ENCODE measurements at places on chromosomes 12 and 14. TPM values are rescaled to one million over a fixed set of nuclear protein-coding genes. Genes with fewer than 3 reads are reported as not detected.

Gene SMCO2
- polyA plus RNA-seq: not detected

- no peak overlapping the region for H3K4me3 ChIP-seq
- H3K4me1 ChIP-seq: no peaks in the 10 kb centered on the region
- no peak overlapping the region for H3K27ac ChIP-seq
- no peaks in the 10 kb centered on the region for H3K36me3 ChIP-seq
- no peaks in the 10 kb centered on the region for H3K27me3 ChIP-seq
Observed at GRCh38 chr14:44041700-44042099, 465.4 kb downstream of the FSCB start.

Gene BORCS5
- polyA plus RNA-seq: 15.7 TPM

- no peak overlapping the region for H3K4me3 ChIP-seq
- no peaks in the 10 kb centered on the region for H3K36me3 ChIP-seq
- peak overlapping the region; percentile 92 for H3K27ac ChIP-seq
- no peak for DNase-seq
- peaks cover 29% of the 10 kb centered on the region for H3K4me1 ChIP-seq
Observed at GRCh38 chr12:9636150-9636850, 28.6 kb upstream of the KLRB1 start.

DNA sequence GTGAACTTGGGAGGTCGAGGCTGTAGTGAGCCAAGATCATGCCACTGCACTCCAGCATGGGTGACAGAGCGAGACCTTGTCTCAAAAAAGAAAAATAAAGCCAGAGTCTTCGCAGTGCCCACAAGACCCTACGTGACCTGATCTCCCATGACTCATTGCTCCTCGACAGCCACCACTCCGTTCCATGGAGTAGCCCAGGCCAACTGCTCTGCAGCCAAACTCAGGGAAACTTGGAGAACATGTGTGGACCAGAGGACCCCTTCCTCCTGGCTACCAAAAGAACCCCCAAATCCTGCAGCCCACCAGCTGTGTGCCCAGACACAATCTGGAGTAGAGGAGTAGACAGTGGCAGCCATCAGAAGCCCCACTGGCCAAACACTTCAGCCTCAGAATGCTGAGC is 32.1 kb upstream of the PPP2R5C start:
- peaks cover 44% of the 10 kb centered on the region for H3K4me1 ChIP-seq
- no peak overlapping the region for H3K4me3 ChIP-seq
- no peaks in the 10 kb centered on the region for H3K36me3 ChIP-seq
- no peaks in the 10 kb centered on the region for H3K27me3 ChIP-seq
- peak overlapping the region; percentile 96 for H3K27ac ChIP-seq

Gene ADAMTS20
- polyA plus RNA-seq: not detected

DNA sequence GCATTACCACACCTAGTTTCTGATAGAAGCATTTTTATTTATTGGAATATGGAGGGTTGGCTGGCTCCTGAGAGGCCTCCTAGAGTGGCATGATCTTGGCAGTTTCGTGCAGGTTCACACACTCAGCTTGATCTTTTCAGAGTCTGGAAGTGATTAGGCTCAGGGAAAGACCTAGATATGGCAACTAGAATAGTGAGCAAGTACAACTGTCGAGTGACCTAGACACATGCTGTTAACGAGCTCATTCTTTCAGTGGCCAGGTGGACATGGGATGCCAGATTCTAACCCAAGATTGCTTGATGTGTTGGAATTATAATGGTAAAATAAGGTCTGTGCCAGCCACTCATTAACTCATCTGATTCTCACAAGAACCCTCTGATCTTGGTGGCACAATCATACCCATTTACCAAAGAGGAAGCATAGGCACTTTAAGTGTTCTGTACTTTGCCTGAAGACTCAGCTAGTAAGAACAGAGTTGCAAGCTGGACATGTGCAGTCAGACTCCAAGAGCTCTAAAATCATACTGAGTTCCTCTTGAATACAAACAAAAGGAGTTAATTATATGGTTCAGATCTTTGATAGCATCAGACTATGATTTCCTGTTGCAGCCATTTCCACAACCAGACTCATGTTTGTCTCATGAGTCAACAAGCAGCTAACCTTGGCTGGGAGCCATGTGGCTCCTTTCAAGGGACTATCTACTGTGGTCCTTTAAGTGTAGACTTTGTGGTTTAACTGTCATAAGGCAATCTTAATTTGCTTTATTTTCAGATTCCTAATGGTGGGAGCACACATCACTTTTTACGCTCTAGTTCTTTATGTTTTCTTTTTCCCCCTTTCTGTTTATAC is 144.2 kb downstream of the PLEKHA5 start:
- H3K4me3 ChIP-seq: peak overlapping the region; percentile 5
- DNase-seq: peak; percentile 49
- H3K36me3 ChIP-seq: no peaks in the 10 kb centered on the region
- no peak overlapping the region for H3K27ac ChIP-seq
- no peaks in the 10 kb centered on the region for H3K27me3 ChIP-seq

GRCh38 chr14:105589161-105589925 is 63.0 kb downstream of the TMEM121 start:
- no peak overlapping the region for H3K4me3 ChIP-seq
- no peaks in the 10 kb centered on the region for H3K36me3 ChIP-seq
- no peak overlapping the region for H3K27ac ChIP-seq
- no peaks in the 10 kb centered on the region for H3K27me3 ChIP-seq

- no peak overlapping the region for H3K27ac ChIP-seq
- no peaks in the 10 kb centered on the region for H3K4me1 ChIP-seq
- no peak overlapping the region for H3K4me3 ChIP-seq
- no peaks in the 10 kb centered on the region for H3K36me3 ChIP-seq
- H3K27me3 ChIP-seq: no peaks in the 10 kb centered on the region
Observed at GRCh38 chr14:78530078-78530477, 359.9 kb downstream of the NRXN3 start.

DNA sequence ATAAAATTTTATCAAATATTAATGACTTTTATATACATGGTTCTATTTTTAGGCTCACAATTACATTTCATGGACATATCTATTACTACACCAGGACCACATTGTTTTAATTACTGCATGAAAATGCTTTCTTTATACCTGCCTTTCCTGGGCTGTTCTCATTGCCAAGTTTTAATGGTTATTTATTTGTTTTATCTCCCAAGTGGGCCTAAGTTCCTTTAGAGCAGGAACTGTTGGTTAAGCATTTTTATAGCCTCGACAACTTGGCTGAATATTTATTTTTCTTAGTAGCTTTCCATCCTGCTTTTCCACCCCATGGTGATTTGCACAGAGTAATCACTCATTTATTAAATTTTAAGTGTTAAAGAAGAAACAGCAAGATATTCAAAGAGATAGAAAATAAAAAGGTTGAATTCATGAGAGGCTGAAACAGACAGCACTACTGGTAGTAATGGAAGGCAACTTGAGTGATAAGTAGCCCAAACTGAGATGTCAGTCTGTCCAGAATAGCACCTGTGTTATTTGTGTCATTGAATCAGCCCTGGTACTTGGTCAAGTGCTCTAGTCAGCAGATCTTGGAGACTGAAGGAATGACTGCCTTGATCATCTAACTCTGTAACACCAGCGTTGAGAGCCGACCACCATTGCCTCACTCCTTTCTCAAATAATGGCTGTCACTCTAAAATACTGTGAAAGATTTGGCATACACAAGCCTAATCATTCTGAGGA is 119.1 kb upstream of the EGLN3 start:
- no peak for DNase-seq
- no peaks in the 10 kb centered on the region for H3K36me3 ChIP-seq
- H3K4me3 ChIP-seq: no peak overlapping the region
- H3K27ac ChIP-seq: no peak overlapping the region
- H3K4me1 ChIP-seq: no peaks in the 10 kb centered on the region

Gene RPGRIP1
- not detected for polyA plus RNA-seq

Gene CIDEB
- polyA plus RNA-seq: 8.6 TPM

DNA sequence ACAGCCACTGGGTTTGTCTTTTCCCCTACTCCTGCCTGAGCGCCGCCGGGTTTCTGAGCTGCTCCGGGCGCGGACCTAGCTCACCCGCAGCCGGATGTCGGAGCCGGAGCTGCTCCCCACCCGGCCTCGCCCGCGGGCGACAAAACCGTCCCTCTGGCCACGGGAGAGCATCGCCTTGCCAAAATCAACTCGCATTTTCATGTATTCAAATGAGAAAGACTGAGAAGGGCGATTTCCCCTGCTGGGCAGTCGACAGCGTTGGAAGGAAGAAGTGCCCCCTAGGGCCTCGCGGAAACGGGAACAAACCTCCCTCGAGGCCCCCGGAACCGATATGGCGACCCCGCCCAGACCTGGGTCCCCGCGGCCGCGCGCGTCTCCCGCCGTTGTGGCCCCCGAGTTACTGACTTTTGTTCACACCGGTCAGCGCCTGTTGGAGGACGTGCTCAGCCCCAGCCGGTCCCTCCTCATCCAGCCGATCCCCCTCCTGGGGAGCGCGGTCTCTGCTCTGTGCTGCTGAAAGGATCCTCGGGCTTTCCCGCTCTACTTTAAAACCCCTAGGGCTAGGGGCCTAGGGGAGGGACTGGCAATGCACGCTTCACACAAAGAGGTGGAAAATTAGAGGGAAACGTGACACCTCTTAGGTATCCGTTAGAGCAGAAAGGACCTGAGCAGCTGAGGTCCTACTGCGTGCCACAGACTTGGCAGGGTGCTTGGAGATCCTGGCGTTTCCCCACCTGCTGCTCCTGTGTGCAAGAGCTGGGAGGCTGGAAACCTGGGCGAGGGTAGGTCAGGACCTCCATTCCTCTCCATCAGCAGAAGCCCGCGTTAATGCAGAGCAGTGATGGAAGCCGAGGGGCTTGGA is 4.3 kb downstream of the TTC6 start:
- H3K27ac ChIP-seq: no peak overlapping the region
- H3K4me1 ChIP-seq: peaks cover 33% of the 10 kb centered on the region
- peaks cover 6% of the 10 kb centered on the region for H3K36me3 ChIP-seq
- H3K4me3 ChIP-seq: peak overlapping the region; percentile 41
- H3K27me3 ChIP-seq: peaks cover 61% of the 10 kb centered on the region
- no peak for DNase-seq

Gene MANSC4
- polyA plus RNA-seq: not detected

GRCh38 chr12:22459838-22460490 is 84.4 kb downstream of the C2CD5 start:
- no peaks in the 10 kb centered on the region for H3K27me3 ChIP-seq
- H3K27ac ChIP-seq: no peak overlapping the region
- peaks cover 4% of the 10 kb centered on the region for H3K36me3 ChIP-seq
- no peak overlapping the region for H3K4me3 ChIP-seq

GRCh38 chr14:76955575-76956315 is 72.8 kb downstream of the IRF2BPL start:
- H3K27me3 ChIP-seq: no peaks in the 10 kb centered on the region
- DNase-seq: peak; percentile 68
- peak overlapping the region; percentile 86 for H3K4me3 ChIP-seq
- H3K27ac ChIP-seq: peak overlapping the region; percentile 93

DNA sequence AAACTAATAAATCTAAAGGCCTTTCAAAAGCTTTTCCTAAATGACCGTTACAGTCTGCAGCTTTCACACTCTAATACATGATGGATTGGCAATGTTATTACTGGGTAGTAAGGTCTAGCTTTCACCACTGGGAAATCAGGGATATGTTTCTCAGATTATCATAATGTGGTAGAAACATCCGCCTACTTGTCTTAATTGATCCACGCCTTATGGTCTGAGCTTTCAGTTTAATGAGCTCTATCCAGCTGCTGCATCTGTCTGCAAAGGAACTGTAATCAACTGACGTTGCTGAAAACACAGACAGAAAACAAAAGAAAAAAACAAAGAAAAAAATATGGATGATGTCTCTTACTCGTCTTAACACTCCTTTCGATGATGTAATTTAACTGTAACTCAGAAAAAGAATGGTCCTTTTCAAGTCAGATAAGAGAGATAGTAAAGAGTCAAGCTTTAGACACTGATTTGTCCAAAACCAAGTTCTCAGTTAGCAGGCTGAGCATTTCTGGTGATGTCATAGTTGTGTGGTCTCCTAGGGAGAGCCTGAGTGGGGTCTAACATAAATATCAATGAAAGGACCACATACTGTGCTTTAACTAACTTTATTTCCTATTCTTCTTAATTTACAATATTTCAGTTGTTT is 85.9 kb downstream of the C2CD5 start:
- peaks cover 38% of the 10 kb centered on the region for H3K36me3 ChIP-seq
- no peaks in the 10 kb centered on the region for H3K27me3 ChIP-seq
- H3K4me3 ChIP-seq: no peak overlapping the region
- no peaks in the 10 kb centered on the region for H3K4me1 ChIP-seq

GRCh38 chr14:64238631-64239030 is 55.5 kb downstream of the ESR2 start:
- H3K4me1 ChIP-seq: peaks cover 5% of the 10 kb centered on the region
- H3K27ac ChIP-seq: no peak overlapping the region
- peaks cover 12% of the 10 kb centered on the region for H3K27me3 ChIP-seq
- H3K36me3 ChIP-seq: peaks cover 4% of the 10 kb centered on the region

Gene PGF
- not detected for polyA plus RNA-seq

DNA sequence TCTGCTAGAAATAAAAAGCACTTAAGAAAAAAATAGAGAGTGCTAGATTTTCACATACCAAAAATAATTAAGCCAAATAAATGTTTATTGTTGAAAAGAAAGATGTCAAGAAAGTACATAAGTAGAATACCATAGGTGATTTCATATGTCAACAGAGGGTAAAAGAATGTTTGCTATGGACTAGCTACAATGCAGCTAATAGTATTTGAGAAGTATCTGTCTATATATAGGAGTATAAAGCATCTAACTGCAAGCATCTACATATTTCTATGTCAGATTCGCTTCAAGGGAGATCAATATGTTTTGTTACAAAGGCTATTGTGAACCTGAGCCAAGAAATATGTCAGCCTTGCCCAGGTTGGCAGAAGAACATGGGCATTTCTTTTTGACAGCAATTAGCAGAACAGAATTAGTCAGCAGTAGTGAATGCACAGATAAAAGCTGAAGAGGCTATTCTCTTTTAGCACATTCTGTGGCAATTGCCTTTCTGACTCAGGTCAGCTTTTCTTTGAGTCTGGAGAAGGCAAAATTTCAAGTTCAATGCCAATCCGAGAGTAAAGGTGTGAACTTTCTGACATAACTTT is 140.1 kb downstream of the ALG10B start:
- DNase-seq: no peak
- no peaks in the 10 kb centered on the region for H3K4me1 ChIP-seq
- no peak overlapping the region for H3K4me3 ChIP-seq
- H3K27me3 ChIP-seq: no peaks in the 10 kb centered on the region
- H3K36me3 ChIP-seq: no peaks in the 10 kb centered on the region
- H3K27ac ChIP-seq: no peak overlapping the region

Gene TSPAN11
- not detected for polyA plus RNA-seq

Gene CD69
- polyA plus RNA-seq: 248 TPM

Gene OR6C2
- not detected for polyA plus RNA-seq

GRCh38 chr12:103547929-103548328 is 39.1 kb upstream of the STAB2 start:
- H3K27me3 ChIP-seq: peaks cover 5% of the 10 kb centered on the region
- no peak overlapping the region for H3K27ac ChIP-seq
- H3K4me3 ChIP-seq: no peak overlapping the region
- DNase-seq: no peak

- no peaks in the 10 kb centered on the region for H3K27me3 ChIP-seq
- DNase-seq: no peak
- H3K36me3 ChIP-seq: no peaks in the 10 kb centered on the region
- H3K4me3 ChIP-seq: no peak overlapping the region
- H3K27ac ChIP-seq: peak overlapping the region; percentile 72
Observed at GRCh38 chr12:48038085-48038484, 33.8 kb upstream of the COL2A1 start.

GRCh38 chr14:98903371-98903770 is 368.6 kb downstream of the BCL11B start:
- H3K4me3 ChIP-seq: no peak overlapping the region
- no peak overlapping the region for H3K27ac ChIP-seq
- H3K36me3 ChIP-seq: no peaks in the 10 kb centered on the region
- DNase-seq: no peak
- peaks cover 26% of the 10 kb centered on the region for H3K4me1 ChIP-seq
- H3K27me3 ChIP-seq: no peaks in the 10 kb centered on the region

- peak overlapping the region; percentile 3 for H3K27ac ChIP-seq
- no peak overlapping the region for H3K4me3 ChIP-seq
- H3K4me1 ChIP-seq: peaks cover 15% of the 10 kb centered on the region
- H3K27me3 ChIP-seq: no peaks in the 10 kb centered on the region
Observed at GRCh38 chr14:97924922-97925613, 1127.9 kb downstream of the VRK1 start.

Measured in naive thymus-derived CD8-positive, alpha-beta T cell (primary cell).